ENCODE measurements at places on chromosomes 1 and 21.
A peak's percentile ranks its signal among the peaks of the same experiment; 100 is the strongest.

GRCh38 chr1:82598337-82598736 is 797.6 kb downstream of the ADGRL2 start:
- DNase-seq: no peak

DNA sequence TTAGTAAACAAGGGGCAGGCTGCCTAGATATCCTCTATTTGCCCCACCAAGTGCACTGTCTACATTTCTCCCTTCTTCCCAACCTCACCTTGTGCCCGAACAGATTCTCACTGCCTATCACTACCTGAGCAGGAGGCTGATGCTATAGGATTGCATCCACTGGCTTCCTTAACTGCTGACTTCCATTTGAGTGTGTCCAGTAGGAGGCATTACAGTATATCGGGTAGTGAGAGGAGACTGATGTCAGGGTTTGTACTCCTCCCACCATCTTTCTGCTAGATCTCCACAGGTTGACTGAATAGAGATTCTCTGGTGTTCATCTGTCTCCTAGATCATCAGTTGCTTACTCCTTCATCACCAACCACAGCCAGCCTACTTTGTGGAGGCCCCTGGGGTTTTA is 796.3 kb downstream of the LRRIQ3 start:
- no peak for DNase-seq

DNA sequence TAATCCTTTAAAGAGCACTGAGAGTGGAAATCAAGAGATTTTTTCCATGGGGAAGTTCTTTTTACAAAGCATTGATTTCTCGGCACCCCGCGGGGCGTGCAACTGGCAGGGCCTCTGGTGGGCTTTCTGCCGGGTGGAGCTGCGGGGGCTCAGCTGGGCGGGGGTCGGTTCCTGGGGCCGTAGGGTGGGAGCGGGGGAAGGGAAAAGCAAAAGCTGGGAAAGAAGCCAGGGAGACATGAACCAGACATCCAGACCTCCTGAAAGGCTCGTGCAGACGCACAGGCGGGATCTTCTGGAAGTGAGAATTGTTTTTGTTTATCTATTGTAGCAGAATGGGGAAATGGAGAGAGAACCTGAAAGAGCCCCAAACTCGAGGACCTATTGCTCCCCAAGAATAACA is 235.2 kb downstream of the FAM72C start:
- DNase-seq: no peak

DNA sequence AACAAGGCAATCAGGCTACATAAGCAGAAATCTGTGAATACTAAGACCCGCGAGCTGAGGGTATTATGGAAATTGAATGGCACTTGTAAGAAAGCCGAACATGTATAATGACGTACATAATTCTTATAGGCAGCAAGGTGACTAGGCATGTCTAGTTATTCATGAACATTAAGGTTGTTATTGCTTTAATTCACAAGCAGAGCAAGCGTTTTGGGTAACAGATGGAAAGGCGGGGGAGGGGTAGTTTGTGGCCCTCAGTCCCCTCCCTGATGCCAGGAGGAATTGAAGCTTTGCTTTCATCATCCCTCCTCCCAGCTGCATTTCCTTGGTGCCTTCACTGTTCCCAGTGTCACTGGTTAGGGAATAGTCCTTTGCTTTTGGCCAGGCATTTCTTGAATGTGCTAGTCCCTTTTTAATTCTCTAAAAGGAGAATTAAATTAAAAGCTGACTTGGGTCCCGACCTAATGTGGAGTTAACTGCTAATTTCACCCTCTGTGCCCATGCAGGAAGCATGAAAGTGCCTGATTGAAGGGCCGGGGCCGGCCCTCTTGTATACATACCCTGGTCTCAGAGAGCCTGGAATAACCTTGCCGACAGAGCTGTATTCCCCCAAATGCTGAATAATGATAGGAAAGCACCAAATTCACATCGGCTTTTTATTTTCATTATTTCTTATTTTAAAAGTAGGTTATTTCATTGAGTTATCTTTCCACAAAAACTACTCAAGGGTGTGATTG is 42.5 kb downstream of the RYR2 start:
- DNase-seq: no peak

GRCh38 chr1:181124291-181124751 is 35.8 kb downstream of the IER5 start:
- no peak for DNase-seq

DNA sequence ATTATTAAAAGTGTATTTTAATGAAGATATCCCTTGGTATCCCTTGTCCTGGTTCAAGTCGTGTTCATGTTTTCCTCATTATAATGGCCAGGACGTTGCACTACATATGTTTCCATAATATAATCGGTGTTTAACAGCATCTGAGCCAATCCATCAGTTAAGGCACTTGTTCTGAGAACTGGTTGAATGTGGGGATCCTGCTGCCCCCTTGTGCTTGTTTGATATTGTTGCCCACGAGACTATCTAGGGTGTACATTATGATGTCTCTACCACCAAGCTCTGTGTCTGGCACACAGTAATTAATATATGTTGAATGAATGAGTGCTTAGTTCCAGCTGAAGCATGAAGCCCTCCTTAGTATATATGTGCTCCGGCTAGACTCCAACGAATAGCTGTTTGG is 193.0 kb downstream of the CACNA1E start:
- DNase-seq: no peak

DNA sequence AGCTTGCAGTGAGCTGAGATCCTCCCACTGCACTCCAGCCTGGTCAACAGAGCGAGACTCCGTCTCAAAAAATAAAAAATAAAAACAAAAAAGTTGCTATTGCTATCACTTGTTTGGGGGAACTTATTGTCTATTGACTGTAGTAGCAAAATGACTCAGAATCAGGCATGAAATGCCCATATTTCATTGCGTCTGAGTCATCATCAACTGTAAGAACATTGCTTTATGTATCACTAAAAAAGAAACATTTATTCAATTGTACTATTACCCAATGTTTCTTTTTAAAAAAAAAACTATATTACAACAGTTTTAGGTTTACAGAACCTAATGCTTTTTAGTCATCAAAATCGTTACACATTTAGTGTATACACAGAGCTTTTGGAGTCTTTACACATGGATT is 91.0 kb upstream of the FMN2 start:
- DNase-seq: no peak

- no peak for DNase-seq
These were observed 579 bp upstream of the TENT5C start for GRCh38 chr1:117605164-117605773.

- no peak for DNase-seq
These were observed at the start of gene SYT14 for GRCh38 chr1:209937996-209938959. Gene SYT14, plus strand, starts transcription at chr1:209938217. Its CDS starts 48 bp downstream, at chr1:209938265.

GRCh38 chr1:20093940-20094391 is 24.0 kb downstream of the PLA2G5 start:
- peak; percentile 93 for DNase-seq

DNA sequence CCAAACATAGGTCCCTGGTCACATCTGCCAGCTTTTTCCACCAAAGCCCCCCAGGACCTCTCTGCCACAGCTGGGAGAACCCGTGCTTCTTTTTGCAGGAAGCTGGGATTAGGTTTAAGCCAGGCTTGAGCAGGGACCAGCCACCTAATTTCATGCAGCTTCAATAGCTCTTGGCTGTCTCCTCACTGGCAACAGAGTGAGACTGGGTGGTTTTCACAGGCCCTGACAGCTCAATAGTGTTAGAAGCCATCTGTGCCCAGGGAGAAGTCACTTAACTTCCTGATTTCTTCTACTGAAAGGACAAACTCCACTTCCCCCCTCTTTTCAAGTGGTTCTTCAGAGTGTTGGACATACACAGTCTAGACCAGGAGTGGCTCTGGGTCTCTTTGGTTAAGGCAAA is 20.4 kb upstream of the SRSF4 start:
- DNase-seq: no peak

- DNase-seq: no peak
These were observed 188.0 kb downstream of the RERE start for GRCh38 chr1:8629241-8630091.

- no peak for DNase-seq
These were observed 978 bp downstream of the PRDM15 start for GRCh38 chr21:41877901-41878830.

GRCh38 chr1:90964444-90965035 is 57.3 kb downstream of the ZNF644 start:
- DNase-seq: no peak

DNA sequence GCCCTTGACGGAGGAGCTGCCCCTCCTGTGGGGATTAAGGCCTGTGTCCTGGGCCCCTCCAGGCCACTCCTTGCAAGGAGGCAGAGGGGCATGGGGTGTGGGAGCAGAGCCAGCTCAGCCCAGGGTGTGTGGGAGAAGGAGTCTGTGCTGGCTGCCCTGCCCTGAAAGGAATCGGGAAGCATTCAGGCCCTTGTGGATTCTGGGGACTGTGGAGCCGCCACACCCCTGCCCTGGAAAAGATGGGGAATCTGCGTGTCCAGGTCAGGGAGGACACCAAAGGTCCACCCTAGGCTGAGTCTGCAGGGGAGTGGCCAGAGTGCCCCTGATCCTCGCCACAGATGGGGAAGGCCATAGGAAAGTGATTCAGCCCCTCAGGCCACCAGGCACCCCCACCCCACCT is 16.5 kb upstream of the PRDM16 start:
- no peak for DNase-seq

DNA sequence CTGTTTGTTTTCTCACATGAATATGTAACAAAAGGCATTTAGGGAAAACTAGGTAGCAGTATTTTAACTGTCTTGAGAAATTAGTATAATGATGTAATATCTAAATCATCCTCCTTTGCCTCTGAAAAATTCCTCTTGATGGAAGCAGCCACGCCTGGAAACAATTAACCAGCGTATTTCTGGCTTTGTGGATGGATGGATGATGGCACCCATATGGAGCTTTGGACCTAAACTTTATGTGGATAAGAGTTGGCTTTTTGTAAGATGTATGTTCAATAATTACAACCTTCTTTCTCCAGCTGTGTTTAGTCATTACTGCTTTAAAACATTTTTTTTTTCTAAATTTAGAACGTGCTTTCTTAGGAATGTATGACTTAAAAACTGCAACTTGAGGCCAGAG is 12.7 kb downstream of the CDCA8 start:
- DNase-seq: no peak

- no peak for DNase-seq
These were observed 7.9 kb downstream of the LHX4 start for GRCh38 chr1:180237869-180238476.

- DNase-seq: no peak
These were observed 30.6 kb upstream of the SLC30A10 start for GRCh38 chr1:219958875-219959417.

- DNase-seq: no peak
These were observed 56.7 kb downstream of the PTPN14 start for GRCh38 chr1:214494706-214495105.

DNA sequence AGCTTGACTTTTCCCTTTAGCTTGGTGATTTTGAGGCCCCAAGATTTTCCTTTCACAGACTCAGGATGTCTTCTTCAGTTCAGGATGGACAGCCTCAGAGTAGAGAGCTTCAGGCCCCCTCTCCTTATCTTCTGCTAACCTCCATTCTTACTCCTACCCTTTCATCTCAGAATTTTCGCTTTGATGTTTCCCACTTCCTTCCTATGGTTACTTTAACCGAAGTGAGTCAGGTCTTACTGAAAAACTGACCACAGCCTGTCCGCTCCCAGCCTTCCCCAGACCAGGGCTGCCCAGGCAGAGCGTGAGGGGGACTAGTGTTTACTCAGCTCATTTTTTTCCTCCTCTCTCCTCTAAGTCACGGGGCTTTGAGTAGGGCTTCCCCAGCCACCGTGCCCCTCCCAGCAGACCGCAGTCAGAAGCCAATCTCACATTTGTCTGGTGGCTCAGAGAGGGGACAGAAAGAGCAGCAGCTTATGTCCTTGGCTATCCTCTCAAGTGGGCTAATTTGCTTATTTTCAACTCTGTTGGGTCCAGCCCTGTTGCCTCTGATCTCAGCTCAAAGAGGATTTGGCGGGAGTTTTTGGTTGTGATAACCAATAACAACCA is 4.2 kb upstream of the IL19 start:
- no peak for DNase-seq

All from right atrium auricular region (tissue), 2 donors.